ENCODE measurements at places on chromosomes 13 and 19. TPM values are rescaled to one million over a fixed set of nuclear protein-coding genes. Genes with fewer than 3 reads are reported as not detected.

DNA sequence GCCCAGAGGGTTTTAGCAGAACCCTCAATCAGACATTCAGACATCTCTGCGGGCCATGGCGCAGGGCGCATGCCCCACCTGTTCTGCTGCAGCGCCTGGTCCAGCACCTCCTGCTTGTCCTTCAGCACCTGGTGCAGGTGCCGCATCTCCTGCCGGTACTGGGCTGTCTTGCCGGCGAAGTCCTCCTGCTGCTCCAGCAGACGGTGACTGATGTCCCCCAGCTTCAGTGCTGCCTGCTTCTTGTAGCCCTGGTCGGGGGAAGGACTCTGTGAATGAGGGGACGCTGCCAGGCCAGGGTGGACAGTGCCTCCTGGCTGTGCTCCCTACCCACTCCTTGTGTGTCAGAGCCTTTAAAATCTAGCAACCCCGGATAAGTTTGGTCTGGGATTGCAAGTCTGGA, 12.2 kb upstream of the SLC7A9 start:
- DNase-seq: no peak

DNA sequence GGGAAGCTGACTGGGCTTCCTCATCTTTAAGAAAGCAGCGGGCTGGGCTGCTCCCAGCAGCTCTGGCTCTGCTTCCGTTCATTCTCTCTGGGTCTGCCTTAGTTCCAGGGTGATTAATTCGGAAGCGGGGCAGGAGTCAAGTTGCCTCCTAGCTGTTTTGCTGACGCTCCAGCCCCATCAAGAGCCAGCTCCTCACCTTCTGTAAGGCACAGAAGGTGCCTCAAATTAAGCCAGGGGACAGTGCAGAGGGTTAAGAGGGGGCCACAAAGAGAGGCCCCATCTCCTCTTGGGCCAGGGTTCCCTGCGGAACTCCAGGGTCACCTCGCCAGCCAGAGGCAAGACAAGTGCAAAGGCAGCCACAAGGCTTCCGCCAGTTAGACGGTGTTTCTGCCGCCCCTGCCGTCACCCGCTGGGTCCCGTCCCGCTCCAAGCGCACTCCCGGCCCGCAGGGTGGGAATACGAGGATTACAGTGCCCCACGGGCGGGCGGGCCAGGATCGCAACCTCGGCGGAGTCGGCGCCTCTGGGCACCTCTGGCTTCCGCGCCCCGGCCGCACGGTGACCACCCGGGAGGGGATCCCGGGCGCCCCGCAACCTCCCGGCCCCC, 508 bp downstream of the SLC15A1 start:
- DNase-seq: no peak

OR7D2 gene
- 0.59 TPM for total RNA-seq

STAP2 gene
- total RNA-seq: 11.8 TPM

GRCh38 chr13:100600915-100601314, 12.3 kb upstream of the GGACT start:
- DNase-seq: no peak

- DNase-seq: no peak
Measured at GRCh38 chr13:92827503-92827902, 399.1 kb upstream of the GPC6 start.

SIRT2 gene
- total RNA-seq: 60.1 TPM

DNA sequence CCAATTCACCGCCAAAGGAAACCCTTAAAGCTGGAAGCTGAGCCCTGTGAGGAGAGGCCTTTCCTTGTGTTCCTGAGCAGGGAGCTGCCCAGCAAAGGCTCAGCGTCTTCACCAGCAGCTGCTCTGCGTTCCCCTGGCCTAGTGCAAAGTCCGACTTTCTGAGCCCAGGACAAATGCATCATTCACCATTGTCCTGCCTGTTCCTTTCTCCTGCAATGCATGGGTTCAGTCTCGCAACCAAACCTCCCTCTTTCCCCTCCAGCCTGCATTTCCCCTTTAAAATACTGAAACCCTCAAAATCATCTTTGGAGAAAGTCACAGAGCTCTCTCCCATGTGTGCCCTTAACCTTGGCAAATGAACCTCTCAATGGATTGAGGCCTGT, 12.9 kb upstream of the TMEM255B start:
- DNase-seq: no peak

DNA sequence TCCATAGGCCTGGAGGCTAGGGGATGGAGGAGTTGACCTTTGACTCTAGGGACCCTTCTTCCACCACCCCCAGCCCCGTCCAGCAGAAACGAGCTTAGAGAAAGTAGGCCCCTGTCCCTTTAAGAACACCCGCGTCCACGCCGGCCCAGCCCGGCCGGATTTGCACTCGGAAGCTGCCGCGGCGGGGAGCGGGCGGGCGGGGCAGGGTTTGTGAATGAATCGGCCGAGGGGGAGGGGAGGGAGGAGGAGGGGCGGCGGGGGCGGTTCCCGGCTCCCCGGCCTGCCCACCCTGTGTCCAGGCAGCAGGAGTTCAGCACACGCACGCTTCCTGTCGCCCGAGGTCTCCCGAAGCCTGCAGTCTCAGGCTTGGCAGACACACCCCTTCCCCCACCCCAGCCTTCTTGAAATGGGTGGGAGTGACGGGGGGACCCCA, 1.5 kb downstream of the UNC13A start:
- no peak for DNase-seq

CD209 gene
- total RNA-seq: 18.8 TPM

- DNase-seq: no peak
Measured at GRCh38 chr19:5988517-5989387, 10.8 kb upstream of the RANBP3 start.

MAP3K10 gene
- 17.4 TPM for total RNA-seq

CEACAM5 gene
- 99.7 TPM for total RNA-seq

AMER2 gene
- total RNA-seq: not detected

DNA sequence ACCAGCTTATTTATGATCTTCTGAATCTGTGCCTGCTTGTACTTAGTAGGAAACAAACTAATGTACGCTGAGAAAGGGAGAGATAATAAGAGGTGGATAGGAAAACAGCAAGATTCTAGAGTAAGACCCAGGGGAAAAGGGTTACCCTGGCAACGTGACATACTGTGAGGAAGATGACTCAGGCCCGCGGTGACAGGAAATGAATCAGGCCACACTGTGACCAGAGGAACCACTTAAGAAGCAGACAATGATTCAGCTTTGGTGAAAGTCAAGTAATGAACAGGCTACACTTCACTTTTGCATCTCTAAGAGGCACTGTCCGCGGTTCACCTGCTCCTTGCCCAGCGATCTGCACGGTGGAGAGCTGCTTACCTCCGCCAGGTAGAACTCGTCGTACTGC, 158.2 kb downstream of the NALCN start:
- DNase-seq: no peak

GRCh38 chr13:75318138-75318833, 163.7 kb downstream of the TBC1D4 start:
- DNase-seq: no peak

GRCh38 chr19:7348587-7349230, at the start of gene ARHGEF18:
TSS of gene ARHGEF18 (plus strand) at chr19:7348937. CDS start at chr19:7362891, 13,954 bp downstream.
- DNase-seq: peak; percentile 78

DNA sequence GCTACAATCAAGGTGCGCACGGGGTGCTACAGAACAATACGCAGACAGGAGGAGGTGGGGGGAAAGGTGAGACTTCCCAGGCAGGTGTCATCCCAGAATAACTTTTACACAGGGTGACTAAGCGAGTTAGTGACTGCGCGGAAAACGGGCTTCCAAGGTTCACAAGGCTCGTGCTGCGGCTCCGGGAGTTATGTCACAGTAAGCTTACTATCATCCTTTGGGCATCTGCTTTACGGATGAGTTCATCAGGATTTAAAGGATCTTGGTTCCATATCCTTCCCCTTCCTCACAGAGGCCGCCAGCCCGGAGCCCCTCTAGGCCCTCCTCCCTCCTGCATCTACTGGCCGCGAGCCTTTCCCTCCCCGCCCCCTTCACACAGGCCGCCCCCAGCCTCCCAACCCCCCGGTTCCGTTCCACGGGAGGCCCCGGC, 474 bp upstream of the IFT88 start:
- DNase-seq: no peak

PINLYP gene
- 5.8 TPM for total RNA-seq

DNA sequence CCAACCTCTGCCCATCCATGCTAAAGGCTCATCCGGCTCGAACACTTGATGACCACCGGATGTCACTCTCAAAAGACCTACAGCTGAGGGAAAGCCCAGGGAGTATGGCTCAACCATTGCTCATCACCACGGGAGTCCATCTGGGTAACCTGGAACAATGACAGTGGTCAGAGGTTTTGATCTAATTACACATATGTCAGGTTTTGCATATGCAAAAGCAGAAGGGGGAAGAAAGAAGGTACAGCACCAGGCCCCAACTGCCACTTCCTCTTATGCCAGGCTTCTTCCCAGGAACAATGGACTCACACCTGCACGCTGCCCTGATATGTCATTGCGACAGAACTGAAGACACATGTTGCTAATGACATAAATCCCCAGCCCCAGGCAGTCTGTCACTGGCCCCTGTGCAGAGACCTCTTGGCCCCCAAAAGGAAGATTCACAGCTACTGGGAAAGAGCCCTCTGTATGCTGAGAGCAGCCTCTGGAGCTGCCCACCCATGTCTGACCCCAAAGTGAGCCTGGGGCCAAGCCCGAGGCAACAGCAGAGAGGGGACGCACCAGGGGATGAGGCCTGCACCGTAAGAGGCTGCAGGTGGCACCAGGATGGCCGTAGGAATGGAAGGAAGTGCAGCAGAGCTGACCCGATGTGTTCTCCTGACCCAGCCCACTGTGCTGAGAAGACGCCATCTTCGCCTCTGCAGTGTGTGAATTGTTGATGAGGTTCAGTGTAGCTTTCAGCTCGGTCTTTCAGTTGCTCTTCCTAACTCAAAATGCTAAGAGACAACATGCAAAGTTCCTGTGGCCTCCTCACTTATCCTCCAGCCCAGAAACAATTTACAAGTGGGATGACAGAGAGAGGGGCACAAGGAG, 26.3 kb downstream of the EPS15L1 start:
- DNase-seq: no peak

GRCh38 chr13:52849291-52850071, 1.0 kb upstream of the PCDH8 start:
- DNase-seq: no peak

DNA sequence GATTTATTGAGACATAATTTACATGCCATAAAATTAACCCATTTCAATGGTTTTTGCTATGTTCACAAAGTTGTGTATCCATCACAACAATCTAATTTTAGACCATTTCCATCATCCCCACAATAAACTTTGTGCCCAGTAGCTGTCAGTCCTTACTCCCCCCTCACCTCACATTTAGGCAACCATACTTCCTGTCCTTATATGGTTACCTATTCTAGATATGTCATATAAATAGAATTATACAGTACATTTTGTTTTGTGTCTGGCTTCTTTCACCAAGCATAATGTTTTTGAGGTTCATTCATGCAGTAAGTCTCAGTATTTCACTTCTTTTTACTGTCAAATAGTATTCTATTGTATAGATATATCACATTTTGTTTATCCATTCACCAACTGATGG, 23.2 kb upstream of the RPL21 start:
- DNase-seq: no peak

GRCh38 chr13:98909016-98909415, 68.8 kb downstream of the DOCK9 start:
- no peak for DNase-seq

GRCh38 chr13:32047088-32047487, 15.5 kb downstream of the FRY start:
- DNase-seq: no peak

DNA sequence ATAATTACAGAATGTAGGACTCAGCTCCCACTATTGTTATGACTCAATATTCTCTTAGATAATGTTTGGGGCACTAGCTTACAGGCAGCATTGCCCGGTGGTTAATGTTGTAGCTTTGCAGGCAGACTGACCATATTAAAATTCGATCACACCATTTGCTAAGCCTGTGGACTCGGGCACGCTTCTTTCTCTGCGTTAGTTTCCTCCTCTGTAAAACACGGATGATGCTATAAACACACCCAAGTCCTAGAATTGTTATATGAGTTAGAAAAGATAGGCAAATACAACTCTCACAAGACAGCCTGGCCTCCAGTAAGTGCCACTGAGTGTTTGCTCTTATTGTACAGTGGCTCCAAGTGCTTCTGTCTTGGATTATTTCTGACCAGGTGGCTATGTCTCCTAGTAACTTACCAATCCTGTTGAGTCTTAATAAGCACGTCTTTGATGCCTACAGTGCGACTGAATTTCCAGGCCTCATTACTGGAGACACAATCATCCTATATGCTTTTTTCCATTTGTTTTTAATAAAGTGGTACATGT, 50.0 kb upstream of the ALOX5AP start:
- DNase-seq: no peak

DNA sequence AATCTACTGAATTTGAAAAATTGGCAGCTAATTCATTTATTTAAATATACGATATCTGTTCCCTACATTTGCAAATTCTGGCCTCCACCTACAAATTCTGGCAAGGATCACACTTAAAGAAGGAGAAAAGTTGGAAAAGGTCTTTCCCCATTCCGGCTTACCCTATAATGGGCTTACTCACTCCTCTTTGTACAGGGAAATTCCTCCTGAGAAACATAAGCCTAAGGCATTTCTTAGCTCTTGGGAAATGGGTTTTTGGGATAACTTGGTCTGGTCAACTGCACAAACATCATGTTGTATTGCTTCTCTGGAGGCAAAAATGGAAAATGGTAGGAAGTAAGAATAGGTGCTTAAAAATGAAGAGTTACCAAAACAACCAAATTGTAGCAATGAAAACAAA, 25.5 kb downstream of the KCTD12 start:
- no peak for DNase-seq

DNA sequence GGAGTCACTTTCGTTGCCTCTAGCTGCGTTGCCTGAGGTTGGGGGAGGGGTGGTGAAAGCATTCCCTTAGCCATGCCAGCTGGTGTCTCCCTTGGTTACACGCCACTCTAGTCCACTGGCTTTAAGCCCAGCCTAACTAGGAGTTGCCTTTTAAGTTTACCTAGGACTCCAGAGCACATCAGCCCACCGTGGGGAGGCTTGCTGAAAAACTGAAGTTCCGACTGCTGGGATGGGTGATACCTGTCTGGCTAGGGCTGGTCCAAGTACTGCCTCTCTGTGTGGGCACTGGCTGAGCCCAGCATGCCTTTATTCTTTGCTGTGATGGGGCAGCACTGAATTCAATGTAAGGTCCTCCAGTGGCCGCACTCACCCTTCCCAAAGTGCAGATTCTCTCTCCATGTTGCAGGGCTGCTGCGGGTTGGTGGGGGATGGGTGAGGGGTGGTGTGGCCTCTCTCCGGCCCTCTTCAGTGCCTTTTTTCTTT, 11.8 kb upstream of the CEACAM1 start:
- DNase-seq: no peak

- DNase-seq: no peak
Measured at GRCh38 chr19:35879068-35879467, 10.7 kb downstream of the APLP1 start.

- DNase-seq: no peak
Measured at GRCh38 chr13:21709697-21710096, 38.8 kb downstream of the FGF9 start.

DNA sequence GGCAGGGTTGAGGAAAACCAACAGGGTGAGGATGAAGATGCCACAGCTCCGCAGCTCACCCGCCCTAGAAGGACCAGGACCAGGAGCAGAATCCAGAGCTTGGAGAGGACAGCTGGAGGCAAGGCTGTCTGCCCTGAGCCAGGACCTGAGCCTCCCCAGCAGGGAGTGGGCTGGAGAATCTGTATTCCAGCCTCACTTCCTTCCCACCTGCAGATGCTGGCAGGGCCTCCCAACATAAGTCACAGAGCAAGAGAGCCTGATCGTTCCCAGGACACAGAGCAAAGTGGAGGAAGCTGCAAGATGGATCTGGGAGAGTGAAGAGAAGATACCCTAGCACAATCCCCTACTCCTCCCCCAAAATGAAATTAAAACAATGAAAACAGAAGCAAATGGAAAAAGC, 61.7 kb upstream of the WASF3 start:
- DNase-seq: no peak

CCDC70 gene
- total RNA-seq: not detected

PSPC1 gene
- 40.5 TPM for total RNA-seq

Measured in lower lobe of right lung (tissue), 2 donors.